ENCODE measurements at places on chromosomes 16 and 17.
A peak's percentile ranks its signal among the peaks of the same experiment; 100 is the strongest.

DNA sequence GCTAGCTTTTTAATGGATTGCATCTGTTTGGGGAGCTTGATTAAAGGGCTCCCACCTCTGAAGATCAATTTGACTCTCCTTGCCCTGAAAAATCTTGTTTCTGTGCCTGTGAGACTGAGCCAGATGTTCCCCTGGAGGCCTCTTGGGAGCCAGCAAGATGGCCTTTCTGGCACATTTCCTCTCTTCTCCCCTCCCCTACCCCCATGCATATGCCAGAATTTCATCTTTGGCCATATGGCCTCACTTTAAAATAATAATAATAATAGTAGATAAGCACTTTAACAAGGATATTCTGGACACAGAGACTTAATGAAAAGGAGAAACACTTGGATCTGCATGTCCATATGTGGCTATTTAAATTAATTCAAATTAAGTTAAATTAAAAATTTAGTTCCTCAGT, 144.1 kb upstream of the CES5A start:
- DNase-seq = no peak

DNA sequence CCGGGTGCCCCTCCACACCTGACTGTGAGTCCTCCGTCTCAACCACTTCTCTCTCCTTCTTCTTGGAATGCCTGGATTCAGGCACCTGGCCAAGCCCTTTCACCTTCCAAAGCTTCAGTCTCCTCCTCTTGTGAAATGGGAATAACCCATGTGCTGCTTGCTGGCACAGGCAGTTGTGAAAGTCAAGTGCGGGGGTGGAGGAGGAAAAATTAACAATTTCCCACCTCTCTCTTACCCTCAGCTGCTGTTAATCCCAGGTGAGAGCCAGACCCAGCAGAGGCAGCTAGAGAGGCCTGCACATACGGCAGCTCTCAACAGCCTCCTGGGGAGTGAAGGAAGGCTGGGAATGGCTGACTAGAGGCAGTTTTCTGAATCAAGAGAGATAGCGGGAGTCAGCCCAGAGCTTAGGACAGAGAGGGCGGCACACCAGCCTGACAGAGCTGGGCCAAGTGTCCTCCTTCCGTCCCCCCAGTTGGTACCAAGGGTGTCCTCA, 77.9 kb upstream of the LGALS9 start:
- DNase-seq = no peak

DNA sequence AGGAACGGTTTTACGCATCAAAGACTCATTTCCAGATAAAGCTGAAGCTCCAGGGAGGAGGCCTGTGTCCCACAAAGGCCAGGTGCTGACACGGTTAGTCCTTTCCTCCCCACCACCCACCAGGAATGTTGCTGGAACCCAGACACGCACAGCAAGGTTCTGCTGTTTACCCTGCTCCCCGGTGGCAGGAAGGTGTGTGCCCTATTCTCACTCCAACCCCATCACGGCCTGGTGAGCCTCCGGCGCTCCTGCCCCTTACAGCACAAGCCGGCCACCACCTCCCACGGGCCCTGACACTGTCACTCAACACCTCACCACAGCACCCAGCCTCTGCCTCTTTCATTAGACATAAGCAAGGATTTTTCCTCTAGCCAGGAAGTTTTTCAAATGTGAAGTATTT, 47.8 kb downstream of the ANKRD11 start:
- DNase-seq = no peak

GRCh38 chr16:66324815-66325515, 41.5 kb upstream of the CDH5 start:
- DNase-seq = no peak

GRCh38 chr16:60541535-60541934, 1494.7 kb downstream of the CDH8 start:
- no peak for DNase-seq

GRCh38 chr17:10745231-10745630, 15.4 kb upstream of the TMEM220 start:
- DNase-seq = no peak

DNA sequence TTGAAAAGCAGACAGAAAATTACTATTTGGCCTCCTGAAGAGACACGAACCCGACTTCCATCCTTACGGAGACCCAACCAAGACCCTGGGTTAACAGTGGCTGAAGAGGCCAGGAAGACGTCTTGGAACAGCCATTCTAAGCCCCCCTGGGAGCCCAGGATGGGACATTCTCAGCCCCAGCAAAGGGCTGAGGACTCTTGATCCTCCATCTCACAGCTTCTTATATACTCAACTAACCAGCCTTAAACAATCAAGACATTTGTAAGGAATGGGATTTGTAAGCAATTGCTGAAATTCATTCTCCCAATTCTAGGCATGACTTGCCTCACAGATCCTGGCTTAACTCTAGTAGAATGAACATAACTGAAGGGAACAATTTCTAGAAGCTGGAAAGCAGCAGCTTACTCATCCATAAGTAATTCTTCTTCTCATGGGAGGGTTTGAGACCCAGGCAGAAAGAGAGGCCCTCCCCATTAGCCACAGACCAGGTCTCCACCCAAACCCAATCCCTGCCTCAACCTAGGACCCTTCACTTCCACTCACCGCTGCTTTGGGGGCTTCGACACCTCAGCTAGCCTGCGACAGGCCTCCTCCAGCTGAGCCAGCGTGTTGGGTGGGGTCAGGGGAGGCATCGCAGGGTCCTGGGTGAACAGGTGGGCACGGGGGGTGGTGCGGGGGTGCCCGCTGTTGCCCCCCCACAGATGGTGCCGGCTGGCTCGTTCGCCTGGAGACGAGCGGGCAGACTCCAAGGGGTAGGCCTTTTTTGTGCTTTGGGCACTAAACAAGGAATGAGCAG, 25.5 kb downstream of the AXIN2 start:
- DNase-seq = no peak

DNA sequence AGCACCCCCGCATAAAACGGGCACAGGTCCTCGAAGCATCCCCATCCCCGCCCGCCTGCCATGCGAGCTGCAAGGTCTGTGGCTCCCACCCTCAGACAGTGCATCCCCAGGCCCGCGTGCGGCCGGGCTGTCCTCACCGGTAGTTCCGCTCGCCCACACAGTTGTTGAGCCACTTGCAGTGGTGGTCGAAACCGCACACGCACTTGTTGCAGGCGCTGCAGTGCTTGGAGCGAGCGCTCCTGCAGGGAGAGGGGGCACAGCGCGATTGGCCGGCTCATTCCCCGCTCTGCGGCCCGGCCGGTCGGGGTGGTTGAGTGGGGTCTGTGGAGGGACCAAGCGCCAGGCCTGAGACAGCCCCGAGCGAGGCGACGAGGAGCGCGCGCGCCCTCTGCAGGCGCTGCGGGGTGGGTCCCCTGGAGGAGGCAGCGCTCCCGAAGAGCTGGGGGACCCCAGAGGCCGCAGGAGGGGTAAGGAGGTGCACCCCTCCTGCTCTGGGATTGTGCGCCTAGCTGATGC, 6.0 kb upstream of the TPPP3 start:
- DNase-seq = peak; percentile 14

- no peak for DNase-seq
These were observed 55.7 kb upstream of the AKTIP start for GRCh38 chr16:53558710-53559109.

- no peak for DNase-seq
These were observed 267.1 kb downstream of the MRTFB start for GRCh38 chr16:14338236-14338635.

Data from activated CD4-positive, alpha-beta T cell treated with anti-CD3 and anti-CD28 coated beads for 4 hours (primary cell).